ENCODE measurements at places on chromosomes 1 and 21. TPM values are rescaled to one million over a fixed set of nuclear protein-coding genes. Genes with fewer than 3 reads are reported as not detected.

IVL gene
- polyA plus RNA-seq = not detected

TDRD5 gene
- polyA plus RNA-seq = not detected

BRDT gene
- not detected for polyA plus RNA-seq

PARS2 gene
- 0.42 TPM for polyA plus RNA-seq

ACTL8 gene
- polyA plus RNA-seq = not detected

FCRL1 gene
- 0.75 TPM for polyA plus RNA-seq

SDF4 gene
- 106 TPM for polyA plus RNA-seq

ADAMTS5 gene
- polyA plus RNA-seq = not detected

GJC2 gene
- polyA plus RNA-seq = not detected

SPRR5 gene
- not detected for polyA plus RNA-seq

ACADM gene
- 49.8 TPM for polyA plus RNA-seq

ADAMTSL4 gene
- 0.24 TPM for polyA plus RNA-seq

DUSP23 gene
- polyA plus RNA-seq = 44.8 TPM

ITGB2 gene
- 538 TPM for polyA plus RNA-seq

ECE1 gene
- polyA plus RNA-seq = 65.2 TPM

TRABD2B gene
- polyA plus RNA-seq = not detected

ARPC5 gene
- polyA plus RNA-seq = 696 TPM

LIPI gene
- not detected for polyA plus RNA-seq

TPTE gene
- not detected for polyA plus RNA-seq

KCNH1 gene
- not detected for polyA plus RNA-seq

IL19 gene
- polyA plus RNA-seq = not detected

AKNAD1 gene
- polyA plus RNA-seq = not detected

MXRA8 gene
- not detected for polyA plus RNA-seq

TMEM200B gene
- not detected for polyA plus RNA-seq

TSTD1 gene
- polyA plus RNA-seq = 264 TPM

DUSP10 gene
- polyA plus RNA-seq = 9.9 TPM

KCNE2 gene
- polyA plus RNA-seq = 0.29 TPM

TNFSF18 gene
- polyA plus RNA-seq = not detected

PLA2G2F gene
- not detected for polyA plus RNA-seq

AMY1B gene
- polyA plus RNA-seq = not detected

AZIN2 gene
- 5.4 TPM for polyA plus RNA-seq

FCN3 gene
- polyA plus RNA-seq = not detected

YTHDF2 gene
- polyA plus RNA-seq = 173 TPM

HIVEP3 gene
- 12.8 TPM for polyA plus RNA-seq

C1QA gene
- not detected for polyA plus RNA-seq

DMBX1 gene
- not detected for polyA plus RNA-seq

S100A12 gene
- polyA plus RNA-seq = 0.95 TPM

ERVH48-1 gene
- not detected for polyA plus RNA-seq

WNT4 gene
- polyA plus RNA-seq = not detected

HLCS gene
- polyA plus RNA-seq = 8.6 TPM

DFFB gene
- polyA plus RNA-seq = 13.0 TPM

BCAR3 gene
- 0.39 TPM for polyA plus RNA-seq

Data from CD4-positive, alpha-beta memory T cell (primary cell).